A172 (cell line): ENCODE measurements at places on chromosomes 4 and X.

- no peak for DNase-seq
Observed at GRCh38 chrX:19237901-19238300, 105.8 kb upstream of the PDHA1 start.

DNA sequence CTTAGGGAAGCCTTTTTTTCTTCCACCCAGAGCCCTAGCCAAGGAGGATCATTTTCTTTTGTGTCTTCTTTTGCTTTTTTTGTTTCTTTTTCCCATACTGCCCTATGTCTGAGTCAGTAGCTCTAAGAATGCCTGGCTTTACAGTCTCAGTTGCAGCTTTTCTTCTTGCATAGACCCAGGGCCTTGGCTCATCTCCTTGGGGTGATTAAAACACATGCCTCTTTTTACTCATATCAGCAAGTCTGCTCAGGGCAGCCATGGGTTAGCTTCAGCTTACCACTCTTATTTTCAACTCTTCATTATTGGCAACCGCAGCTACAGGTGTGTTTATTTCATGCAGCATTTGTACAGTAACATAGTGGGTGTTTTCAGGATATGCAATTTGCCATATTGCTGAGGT lies 196.5 kb downstream of the STK32B start:
- DNase-seq, result no peak

DNA sequence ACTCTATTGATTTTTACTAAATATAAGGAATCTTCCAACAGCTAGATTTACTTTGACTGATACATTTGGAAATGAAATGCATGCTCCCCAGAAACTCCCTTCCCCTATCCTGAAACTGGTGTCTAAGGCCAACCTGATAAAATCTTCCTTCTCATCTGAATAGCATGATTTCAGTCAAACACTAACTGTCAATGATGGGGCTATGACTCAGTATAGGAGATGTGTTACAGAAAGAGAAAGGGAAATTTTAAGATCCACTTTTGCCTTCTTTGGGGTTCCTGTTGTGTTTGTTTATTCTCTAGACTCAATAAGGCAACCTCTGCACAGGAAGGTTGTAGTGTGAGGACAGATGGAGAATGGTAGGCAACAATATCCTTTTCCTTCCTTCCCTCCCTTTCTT lies 160.7 kb downstream of the MOSPD2 start:
- no peak for DNase-seq

DNA sequence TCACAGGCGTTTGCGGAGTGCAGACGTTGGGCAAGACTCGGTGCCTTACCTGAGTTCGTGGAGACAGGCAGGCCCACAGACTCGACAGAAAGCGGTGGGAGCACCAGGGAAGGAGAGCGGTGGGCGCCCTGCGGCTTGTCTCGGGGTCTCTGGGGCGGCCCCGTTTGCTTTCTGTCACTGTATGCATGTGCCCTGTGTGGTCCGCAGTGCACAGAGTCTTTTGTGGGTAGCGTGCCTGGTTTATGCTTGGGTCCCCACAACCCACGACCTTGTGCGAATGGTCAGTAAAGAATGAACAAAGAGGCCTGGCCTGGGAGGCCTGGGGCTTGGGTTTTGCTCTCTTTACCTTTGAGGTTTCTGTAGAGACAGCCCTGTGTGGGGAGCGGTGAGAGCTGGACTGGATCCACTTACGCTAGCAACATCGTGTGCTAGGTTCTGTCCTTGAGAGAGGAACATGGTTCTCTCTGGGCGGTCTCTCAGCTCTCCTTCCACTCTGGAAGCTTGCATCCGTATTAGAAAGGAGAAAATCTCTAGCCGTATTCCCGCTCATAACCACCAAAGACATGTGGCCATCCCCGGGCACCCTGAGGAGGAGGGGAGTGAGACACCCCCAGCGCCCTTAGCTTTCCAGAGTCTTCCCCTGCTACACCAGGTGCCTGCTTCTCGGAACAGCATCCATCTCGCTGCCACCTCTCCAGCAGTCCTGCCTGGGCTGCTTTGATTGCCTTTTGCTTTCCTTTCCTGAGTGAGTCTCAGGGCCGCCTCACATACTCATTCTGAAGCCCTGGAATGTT lies 1.2 kb downstream of the TADA2B start:
- DNase-seq, result no peak

- no peak for DNase-seq
Observed at GRCh38 chrX:134426281-134426680, 33.7 kb upstream of the HPRT1 start.

GRCh38 chr4:102036619-102037376 lies 246.3 kb downstream of the BANK1 start:
- DNase-seq, result no peak

DNA sequence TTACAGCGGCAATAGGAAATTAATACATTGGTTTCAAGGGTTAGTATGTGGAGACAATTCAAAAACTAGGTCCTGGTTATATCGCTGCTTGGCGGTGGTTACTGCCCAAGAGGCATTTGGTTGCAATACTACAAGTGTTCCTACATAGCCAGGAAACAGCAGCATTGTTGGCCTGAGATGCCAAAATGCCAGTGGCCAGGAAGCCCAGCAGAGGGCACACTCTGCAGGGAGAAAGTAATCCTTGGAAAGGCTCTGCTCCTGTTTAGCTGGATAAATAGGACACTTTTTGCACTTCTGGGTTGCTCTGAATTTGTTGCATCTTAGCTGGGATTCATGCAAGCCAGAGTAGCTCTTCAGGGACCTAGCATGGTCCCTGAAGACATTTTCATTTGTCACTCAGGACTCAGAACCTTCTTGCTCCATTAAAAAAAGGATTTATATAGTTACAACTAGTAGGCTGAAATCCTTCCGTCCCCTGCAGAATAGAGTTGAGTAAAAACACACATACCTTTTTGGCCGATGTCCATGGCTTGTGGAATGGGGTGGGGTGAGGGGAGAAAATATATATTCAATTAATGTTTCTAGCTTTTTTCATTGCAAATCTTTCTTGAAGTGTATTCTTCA lies 8.1 kb upstream of the GPR119 start:
- peak; percentile 25 for DNase-seq

GRCh38 chr4:40856277-40856839 lies 106.6 kb downstream of the NSUN7 start:
- no peak for DNase-seq

- DNase-seq, result no peak
Observed at GRCh38 chr4:142574306-142574705, 271.8 kb downstream of the INPP4B start.

DNA sequence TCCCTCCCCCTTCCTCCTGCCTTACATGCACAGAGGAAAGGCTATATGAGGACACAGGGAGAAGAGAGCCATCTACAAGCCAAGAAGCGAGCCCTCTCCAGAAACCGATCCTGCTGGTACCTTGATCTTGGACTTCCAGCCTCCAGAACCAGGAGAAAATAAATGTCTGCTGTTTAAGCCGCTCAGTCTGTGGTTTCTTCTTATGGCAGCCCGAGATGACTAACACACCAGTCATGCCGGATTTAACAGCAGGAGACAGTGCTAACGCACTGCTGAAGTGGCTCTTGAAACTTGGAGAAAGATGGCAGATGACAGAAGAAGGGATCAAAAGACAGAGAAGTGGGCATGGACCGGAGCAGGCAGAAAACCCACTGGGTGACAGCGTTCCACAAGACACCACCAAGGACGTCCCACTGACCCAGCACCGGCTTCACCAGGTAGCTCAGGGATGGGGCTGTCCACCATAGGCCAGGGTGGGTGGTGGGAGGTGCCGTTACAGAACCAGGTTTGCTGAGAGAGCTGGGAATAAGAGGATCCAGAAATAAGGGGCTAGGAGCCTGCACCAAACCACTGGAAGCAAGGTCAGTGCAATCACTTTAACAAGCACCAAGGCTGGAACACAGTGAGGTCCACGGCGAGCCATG lies 6.2 kb upstream of the MAN2B2 start:
- peak; percentile 88 for DNase-seq

GRCh38 chrX:31679861-31680260 lies 608.0 kb upstream of the FTHL17 start:
- no peak for DNase-seq

GRCh38 chr4:139557556-139558110 lies 1.6 kb upstream of the SETD7 start:
- no peak for DNase-seq

DNA sequence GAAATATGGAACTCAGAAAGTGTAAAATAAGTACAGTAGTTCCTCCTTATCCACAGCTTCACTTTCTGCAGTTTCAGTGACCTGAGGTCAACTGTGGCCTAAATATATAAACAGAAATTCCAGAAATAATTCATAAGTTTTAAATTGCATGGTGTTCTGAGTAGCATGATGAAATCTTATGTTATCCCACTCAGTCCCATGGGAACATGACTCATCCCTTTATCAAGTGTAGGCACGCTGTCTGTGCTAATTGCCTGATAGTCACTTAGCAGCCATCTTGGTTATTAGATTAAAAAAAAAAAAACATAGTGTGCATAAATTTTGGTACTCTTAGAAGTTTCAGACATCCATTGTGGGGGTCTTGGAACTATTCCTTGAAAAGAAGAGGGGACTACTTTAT lies 983.4 kb upstream of the ADGRL3 start:
- peak; percentile 49 for DNase-seq

DNA sequence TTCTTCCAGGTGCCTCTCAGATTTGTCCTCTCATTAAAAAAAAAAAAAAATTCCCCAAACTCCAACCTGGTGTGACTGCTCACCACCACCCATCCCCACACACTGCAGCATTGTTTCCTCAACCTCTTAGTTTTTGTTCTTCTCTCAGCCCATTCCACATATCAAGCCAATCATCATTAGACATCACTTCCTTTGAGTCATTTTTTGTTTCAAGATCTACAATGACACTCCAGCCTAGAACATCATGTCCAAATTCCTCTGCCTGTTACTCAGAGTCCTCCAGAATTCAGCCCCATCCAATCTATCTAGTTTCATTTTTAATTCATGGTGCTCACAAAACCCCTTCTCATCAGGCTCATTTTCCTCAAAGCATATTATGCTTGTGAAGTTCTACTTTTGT lies 262.5 kb upstream of the TEX13A start:
- DNase-seq, result no peak

GRCh38 chrX:9055354-9055753 lies 21.4 kb upstream of the FAM9B start:
- DNase-seq, result no peak

- DNase-seq, result no peak
Observed at GRCh38 chrX:119391279-119391678, 7.9 kb upstream of the SLC25A43 start.

DNA sequence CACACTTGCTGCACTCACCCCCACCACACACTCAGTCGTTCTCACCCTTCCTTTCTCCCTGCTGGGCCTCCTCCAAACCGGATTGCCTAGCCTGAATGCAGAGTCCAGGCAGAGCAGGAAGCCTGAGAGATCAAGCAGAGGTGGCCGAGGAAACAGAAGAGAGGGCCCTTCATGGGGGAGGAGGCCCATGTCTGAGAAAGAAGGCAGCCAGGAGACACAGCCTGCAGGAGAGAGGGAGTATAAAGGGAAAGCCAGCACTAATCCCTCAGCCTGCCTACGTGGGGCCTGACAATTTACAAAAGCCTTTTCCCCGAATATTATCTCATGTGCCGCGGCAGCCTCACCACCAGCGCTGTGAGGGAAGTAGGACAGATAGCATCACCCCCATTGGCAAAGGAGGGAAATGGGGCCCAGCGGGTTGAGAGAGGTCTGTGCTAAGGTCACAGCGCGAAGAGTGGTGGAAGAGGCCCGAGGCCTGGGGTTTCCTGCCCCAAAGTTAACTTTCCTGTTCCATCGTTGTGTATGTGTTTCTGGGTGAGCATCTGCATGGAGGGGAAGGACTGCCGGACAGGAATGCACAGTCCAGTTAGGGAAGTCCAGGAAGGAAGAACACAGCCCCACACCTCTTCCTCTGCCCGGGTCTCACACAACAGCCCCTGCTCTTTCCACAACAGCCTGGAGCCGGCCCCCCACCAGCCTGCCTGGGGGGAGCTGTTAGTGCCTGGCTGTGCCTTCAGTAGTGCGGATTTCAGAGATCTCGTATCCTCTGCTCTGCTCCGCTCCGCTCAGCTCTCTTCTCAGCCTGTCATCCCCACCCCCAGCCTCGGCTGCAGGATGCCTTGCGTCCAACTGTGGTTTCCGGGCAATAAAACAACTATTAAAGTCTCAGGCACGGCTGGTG lies 50.9 kb upstream of the BCOR start:
- no peak for DNase-seq

GRCh38 chr4:140691369-140691768 lies 64.8 kb downstream of the TBC1D9 start:
- DNase-seq, result no peak

DNA sequence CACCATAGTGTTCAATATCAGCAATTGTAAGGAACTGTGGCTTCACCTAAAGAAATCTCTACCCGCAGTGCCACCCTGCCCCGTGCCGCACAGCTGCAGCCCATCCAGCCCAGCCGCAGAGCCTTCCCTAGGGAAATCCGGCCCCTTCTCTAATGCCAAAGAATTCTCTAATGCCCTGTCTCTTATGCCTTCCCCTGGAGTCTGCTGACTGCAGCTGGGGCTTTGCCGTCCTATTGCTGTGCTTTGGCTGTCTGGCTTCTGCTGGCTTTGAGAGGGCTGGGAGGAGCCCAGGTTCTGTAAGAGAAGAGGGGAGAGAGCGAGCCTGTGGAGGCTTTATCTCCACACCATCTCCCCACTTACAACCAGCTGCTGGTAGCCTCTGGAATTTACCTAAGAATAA lies 85.9 kb upstream of the HELT start:
- DNase-seq, result no peak

GRCh38 chr4:121253961-121254360 lies 89.8 kb upstream of the TNIP3 start:
- no peak for DNase-seq
